ENCODE measurements at places on chromosomes 7 and 10.

- DNase-seq: no peak
Observed at GRCh38 chr7:11450281-11450680, 381.7 kb downstream of the THSD7A start.

DNA sequence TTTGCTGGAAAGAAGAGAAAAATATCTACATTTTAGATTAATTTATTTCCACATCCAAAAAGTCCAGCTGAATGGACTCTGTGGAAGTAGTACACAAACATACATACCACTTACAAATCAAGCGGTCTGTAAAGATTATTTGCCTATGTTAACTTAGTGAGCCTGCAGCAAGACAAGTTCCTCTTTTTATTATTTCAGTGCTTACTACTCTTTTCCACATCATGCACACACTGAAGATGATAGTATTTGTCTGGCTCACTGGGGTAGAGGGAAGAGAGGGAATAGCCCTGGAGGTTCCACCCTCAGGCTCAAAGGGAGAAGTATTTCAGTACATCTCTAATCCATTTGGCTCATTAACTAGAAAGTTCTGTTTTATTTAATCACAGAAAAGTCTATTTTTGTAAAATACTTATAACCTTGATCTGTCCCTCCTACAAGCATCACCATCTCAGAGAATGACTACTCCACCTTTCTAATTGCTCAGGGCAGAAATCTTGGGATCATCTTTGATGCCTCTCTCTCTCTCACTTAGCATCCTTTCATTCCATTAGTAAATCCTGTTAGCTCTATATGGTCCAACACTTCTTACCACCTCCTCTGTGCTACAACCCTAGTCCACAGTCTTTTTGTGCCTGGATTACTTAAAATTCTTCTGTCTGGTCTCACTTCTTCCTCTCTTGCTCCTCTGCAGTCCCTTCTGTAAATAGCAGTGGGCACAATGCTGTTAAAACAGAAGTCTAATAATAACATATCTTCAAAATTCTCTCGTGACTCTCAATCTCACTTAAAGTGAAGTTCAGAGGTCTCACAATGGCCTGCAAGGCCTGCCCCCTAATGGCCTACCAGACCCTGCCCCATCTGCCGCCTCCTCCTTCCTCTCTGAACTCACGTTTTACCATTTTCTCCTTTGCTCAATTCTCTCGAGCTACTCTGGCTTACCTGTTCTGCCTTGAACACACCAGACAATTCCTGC lies 64.3 kb upstream of the CCDC6 start:
- DNase-seq: no peak

GRCh38 chr7:115300231-115300870 lies 378.5 kb downstream of the MDFIC start:
- DNase-seq: no peak

DNA sequence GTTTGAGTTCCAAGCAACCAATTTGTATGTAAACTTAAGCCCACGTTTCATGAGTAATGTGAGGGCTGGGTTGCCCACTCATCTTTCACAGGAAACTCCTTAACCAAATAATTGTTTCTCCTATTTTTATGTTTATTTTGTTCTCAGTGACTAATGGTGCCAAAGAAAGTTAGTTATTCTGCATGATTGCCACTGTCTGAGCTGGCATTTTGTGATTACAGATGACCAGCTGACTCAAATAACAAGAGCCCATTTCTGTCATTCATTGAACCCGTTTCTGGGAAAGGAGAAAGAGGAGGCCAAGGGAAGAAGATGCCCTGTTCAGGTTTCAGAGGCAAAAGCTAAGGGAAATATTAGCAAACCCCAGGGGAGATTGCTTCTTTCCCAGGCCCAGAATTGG lies 186.9 kb upstream of the MYO3A start:
- no peak for DNase-seq

DNA sequence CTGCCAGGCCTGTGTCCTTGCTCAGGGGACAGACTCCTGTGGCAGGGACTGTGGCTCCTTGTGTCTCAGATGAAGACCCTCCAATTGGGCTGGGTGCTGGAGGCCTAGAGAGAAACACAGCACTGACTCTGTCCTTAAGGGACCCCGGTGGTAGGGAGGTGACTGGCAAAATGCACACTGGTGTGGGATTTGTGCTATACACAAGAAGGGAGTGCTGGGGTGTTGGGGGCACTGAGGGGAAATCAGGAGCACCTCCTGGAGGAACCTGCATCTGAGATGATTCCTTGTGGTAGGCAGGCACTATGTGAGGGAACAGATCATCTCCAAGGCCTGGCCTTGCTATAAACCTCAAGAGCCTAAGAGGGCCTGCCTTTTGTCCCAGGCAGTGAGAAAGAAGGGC lies 149.2 kb downstream of the RPS24 start:
- DNase-seq: no peak

DNA sequence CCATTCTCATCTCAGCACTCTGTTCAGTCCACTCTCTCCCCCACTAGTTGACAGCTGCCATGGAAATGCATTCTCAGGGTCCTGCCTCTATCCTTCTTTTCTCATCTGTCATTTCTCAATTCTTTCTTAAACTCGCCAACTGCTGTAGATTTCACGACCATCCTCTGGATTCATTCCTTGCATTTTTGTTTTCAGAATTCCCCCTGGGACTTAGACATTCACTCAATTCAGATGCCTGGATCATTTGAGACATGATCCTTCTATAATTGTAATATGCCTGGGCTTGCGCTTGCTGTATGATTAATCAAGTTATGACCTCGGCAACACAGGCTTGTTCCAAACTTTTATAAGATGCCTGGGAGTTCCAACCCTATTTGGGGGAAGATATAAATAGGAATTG lies 104.5 kb downstream of the RAB11FIP2 start:
- no peak for DNase-seq

DNA sequence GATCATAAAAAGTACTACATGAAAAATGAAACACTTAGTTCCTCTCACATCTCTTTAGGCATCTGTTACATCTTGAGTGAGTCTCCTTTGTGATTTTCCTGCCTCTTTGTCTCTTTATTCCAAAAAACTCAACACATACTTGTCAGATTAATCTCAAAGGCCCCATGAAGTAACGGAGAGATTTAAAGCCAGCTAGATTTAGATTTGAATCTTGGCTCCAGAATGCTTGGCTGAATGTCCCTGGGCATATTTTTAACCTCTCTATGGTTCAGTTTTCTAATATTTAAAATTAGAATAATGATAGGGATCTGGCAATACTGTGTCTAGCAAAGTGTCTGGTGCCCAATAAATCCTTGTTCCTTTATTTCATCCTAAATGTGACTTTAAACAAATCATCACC lies 140.0 kb downstream of the DGKB start:
- no peak for DNase-seq

DNA sequence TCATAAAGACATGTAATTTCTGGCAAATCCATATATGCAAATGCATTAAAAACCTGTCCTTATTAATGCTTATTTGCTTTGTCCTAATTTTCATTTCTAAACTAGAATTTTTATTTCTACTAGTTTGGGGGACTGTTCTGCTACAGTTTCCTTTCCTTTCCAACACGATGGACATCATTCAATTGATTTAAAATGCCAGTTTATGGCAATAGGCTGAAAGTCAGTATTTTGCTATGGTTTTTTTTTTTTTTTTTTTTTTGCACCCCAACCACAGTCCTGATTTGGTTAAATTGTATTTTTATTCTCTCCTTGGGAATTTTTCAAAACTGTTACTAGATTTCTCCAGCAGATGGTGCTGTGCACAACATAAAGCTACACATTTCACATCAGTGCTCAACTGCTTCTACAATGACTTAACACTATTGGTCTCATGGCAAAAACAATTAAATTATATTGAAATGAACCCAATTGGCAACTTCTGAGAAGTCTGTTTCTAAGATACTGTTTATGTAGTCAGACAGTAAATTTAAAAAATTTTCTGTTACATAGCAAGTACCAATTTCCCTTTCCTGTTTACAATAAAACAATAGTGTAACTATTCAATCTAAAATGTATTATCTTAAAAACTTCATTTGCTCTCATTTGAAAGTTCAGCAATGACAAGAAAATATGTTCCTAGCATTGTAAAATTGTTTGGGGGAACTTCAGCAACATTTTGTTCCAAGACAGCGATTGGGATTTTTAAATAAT lies 193.8 kb upstream of the CCDC6 start:
- DNase-seq: peak; percentile 51

DNA sequence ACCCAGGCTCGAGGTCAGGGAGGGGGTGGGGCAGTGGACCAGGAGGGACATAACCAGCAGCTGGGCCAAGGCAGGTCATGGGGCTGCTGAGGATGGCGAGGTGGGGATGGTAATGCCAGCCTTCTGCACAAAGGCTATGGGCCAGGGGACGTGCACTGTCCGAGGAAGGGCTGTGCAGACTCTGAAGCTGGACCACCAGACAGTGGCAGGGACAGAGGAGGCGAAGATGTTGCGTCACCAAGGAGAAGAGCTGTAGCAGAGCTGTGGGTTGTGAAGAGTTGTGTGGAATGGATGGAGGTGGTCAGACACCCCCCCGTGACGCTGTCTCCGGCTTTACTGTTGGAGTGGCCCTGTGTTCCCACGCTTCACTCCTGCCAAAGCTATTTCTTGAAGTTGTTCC lies 1.8 kb downstream of the CLEC2L start:
- no peak for DNase-seq

DNA sequence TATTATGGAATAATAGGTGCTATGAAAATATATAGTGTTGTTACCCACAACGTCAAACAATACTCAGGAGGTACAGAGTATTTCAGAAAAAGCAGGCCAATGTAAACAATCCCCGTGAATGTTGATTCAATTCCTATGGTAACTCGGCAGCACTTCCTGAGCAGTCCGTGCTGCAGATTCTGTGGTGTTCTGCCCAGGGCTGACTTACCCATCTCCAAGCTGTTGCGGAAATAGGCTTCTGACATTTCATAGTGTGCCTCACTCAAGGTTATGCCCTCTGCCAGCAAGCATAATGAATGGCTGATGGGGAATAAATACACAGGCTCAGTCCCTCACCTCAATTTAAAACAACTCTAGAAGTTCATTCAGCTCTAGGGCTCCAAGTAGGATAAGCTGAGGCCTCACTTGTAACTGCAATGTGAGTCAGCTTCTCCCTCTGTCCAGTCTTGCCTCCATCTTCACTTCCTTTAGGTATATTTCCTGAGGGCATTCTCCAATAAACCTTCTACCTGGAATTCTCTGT lies 177.6 kb downstream of the GNAI1 start:
- peak; percentile 77 for DNase-seq

Measured in NCI-H774 (cell line).